ENCODE measurements at places on chromosomes 6 and 20.

GRCh38 chr6:144008120-144008811 is at the start of gene PLAGL1:
Gene PLAGL1 (minus strand): TSS chr6:144008259. CDS start chr6:143948136, 60,123 bp downstream.
- DNase-seq: no peak

DNA sequence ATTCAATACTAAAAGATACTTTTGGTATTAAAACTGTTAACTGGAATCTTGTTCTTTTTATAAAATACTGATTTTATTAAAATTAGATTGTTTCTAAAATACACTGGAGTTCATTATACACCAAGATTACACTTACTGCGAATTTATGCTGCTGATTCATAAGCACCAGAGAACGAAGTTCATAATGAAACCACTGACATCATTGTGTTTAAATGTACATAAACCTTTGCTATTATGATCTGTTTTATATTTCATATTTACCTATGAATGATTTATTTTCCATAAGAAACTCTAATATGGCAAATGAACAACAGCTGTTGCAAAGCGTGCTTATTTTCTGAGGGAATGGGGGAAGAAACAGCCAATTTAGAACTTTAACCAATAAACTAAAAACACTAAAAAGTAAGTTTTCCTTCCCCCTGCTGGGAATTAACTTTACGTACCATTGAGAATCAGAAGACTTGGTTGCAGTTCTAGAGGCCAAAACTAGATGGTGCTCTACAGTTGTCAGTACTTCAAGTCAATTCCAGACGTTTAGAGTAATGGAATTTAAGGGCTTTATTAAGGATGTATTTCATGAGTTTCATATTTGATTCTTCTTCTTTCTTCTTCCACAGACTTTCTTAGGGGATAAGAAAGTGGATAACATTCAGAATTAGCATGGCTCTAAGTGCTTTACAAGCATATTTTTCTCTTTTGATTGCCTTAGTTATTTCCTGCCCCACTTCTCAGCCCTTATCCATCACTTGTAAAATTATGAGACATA is 30.8 kb upstream of the COL19A1 start:
- DNase-seq: peak; percentile 33

GRCh38 chr6:14925025-14925698 is 320.7 kb upstream of the JARID2 start:
- DNase-seq: no peak

DNA sequence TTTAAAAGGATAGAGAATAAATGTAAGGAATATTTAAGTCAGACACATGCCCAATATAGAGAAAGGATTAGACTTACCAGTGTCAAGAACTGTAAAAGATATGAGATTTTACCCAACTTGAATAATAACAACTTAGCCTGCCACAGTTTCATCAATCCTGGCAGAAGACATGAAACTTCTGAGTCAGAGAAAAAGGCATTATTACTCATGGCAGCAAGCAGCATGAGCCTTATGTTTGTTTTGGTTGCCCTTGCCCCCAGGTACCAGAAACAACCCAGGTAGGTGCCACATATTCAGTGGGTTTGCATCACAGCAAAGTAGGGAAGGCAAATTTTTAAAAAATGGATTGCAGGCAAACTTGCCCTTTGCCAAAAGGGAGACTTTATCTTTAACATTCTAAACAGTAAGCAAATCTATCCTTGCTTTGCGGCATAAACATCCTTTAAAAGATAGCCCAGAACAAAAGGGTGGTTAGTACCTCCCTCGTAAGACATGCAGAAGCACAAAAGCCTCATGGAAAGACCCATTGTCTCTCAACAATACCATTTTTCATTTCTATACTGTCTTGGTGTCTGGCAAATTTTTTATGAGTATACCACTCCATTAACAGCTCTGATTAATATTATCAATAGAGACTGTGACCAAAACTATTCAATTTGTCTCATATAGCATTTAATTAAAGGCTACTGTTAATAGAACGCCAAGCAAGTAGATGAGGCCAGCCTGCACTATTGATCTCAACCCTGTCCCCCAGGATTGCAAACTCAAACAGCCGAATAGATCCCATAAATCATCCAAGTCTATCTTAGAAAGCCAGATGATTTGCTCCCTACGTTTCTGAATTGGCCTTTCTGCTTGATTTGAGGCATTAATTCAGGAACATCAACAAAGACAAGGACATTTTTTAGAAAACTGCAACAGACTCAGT is 185.1 kb downstream of the COL19A1 start:
- no peak for DNase-seq

- DNase-seq: no peak
These were observed 2.7 kb upstream of the SLC35B2 start for GRCh38 chr6:44260011-44260410.

GRCh38 chr20:50333812-50334211 is 143.2 kb downstream of the CEBPB start:
- DNase-seq: no peak

DNA sequence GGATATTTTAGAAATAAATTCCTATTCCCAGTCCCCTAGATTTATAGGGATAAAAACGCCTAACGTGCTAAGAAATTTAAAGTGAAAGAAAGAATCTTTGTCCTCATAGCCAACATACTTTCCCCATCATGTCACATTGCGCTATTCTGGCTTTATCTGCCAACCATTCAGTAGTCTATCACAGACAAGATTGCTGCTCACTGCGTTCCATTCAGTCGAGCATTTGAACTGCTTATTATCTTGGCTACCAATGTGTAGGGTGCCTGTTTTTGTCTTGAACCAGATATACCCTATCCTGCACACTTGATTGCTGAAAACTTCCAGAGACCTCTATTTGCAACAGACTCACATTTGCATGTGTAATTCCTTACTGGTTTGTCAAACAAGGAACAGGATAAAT is 751.5 kb downstream of the EPHA7 start:
- DNase-seq: no peak

- DNase-seq: no peak
These were observed 475 bp upstream of the TMEM181 start for GRCh38 chr6:158559338-158559894.

All from SW 1271 (cell line).